GM23248 (cell line): ENCODE measurements at places on chromosomes 12 and 14. TPM values are rescaled to one million over a fixed set of nuclear protein-coding genes. Genes with fewer than 3 reads are reported as not detected.

DNA sequence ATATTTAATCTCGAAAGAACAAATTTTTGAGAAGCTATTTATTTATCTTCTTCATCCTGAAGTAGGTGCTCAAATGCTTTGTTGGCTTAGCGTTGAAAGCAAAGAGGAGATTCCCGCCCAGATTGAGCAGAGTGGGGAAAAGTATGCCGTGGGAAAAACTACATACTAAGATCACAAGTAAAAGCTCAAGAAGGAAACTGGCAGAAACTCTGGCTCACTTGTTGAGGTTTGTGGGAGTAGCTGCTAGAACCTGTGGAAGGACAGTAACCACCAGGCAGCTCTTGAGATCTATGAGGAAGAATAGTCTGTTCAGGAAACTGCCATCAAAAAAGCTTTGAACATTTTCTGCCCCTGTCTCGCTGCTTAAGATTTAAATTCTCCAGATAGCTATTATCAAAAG, 3.9 kb downstream of the MYRFL start:
- no peak for DNase-seq
- no peak overlapping the region for H3K4me3 ChIP-seq
- H3K27ac ChIP-seq: no peak overlapping the region
- H3K27me3 ChIP-seq: peaks cover 15% of the 10 kb centered on the region
- H3K36me3 ChIP-seq: no peaks in the 10 kb centered on the region

GRCh38 chr14:67943947-67944346, 124.4 kb downstream of the RAD51B start:
- H3K27me3 ChIP-seq: no peaks in the 10 kb centered on the region
- H3K4me3 ChIP-seq: no peak overlapping the region
- DNase-seq: peak; percentile 88
- H3K4me1 ChIP-seq: peaks cover 39% of the 10 kb centered on the region
- H3K36me3 ChIP-seq: no peaks in the 10 kb centered on the region

DNA sequence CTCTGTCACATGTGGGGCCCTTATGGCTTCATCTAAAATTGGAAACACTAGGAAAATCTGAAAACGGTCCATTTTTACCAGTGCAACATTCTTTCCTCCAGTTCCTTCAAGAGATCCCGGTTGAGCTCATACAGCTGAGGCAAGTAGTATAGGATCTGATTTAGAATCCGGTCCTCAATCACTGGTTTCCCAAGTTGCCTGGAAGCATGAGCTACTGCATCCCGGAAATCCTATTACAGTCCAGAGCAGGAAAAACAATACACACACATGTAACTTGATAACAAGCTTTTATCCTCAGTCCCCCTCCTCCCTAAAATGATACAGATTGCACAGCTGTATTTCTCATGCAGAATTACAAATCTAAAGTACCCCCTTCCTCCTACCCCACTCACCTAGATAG, 67.9 kb upstream of the NR2C1 start:
- H3K4me1 ChIP-seq: peaks cover 8% of the 10 kb centered on the region; the same call in 1 of the 2 replicates
- no peak overlapping the region for H3K4me3 ChIP-seq
- DNase-seq: no peak

- H3K27me3 ChIP-seq: no peaks in the 10 kb centered on the region
- H3K27ac ChIP-seq: peak overlapping the region; percentile 42
- H3K4me1 ChIP-seq: peaks cover 8% of the 10 kb centered on the region
- no peaks in the 10 kb centered on the region for H3K36me3 ChIP-seq
- peak overlapping the region; percentile 67 for H3K4me3 ChIP-seq
These were observed 147.4 kb upstream of the FOXN3 start for GRCh38 chr14:89564286-89564957.

Gene MYF6
- not detected in 2 replicates for total RNA-seq

DNA sequence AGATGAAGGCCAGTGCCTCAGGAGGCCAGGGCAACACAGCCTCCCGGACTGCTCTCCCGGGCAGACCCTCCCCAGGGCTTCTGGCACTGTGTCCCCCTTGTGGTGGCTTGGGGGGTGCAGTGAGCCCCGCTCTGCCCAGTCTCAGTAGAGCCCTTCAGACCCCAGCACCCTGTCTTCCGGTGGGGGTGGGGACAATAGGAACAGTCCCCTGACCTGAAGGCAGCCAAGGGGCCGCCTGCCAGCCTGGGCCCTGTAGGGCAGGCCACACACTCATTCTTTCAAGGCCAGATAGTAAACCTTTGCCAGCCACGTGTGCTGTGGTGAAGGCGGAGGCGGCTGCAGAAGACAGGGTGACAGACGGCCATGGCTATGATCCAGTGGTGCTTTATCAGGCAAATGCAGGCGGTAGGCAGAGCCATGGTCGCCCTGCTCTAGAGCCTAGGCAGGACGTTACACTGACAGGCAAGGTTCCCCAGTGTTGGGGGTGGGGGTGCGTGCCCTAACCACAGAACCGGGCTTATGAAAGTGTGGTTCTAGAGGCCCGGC, 15.0 kb downstream of the ZFYVE21 start:
- no peaks in the 10 kb centered on the region for H3K4me1 ChIP-seq
- H3K4me3 ChIP-seq: no peak overlapping the region
- H3K27me3 ChIP-seq: no peaks in the 10 kb centered on the region
- DNase-seq: no peak
- peaks cover 13% of the 10 kb centered on the region; the same call in 1 of the 2 replicates for H3K36me3 ChIP-seq

- H3K4me3 ChIP-seq: no peak overlapping the region
- H3K36me3 ChIP-seq: no peaks in the 10 kb centered on the region
- peaks cover 14% of the 10 kb centered on the region; the same call in 1 of the 2 replicates for H3K27me3 ChIP-seq
- no peak for DNase-seq
- H3K4me1 ChIP-seq: no peaks in the 10 kb centered on the region
- no peak overlapping the region for H3K27ac ChIP-seq
These were observed 80.4 kb upstream of the GPR68 start for GRCh38 chr14:91324606-91325575.

- no peaks in the 10 kb centered on the region for H3K27me3 ChIP-seq
- DNase-seq: no peak
- no peak overlapping the region for H3K4me3 ChIP-seq
- no peak overlapping the region for H3K27ac ChIP-seq
- H3K4me1 ChIP-seq: peaks cover 35% of the 10 kb centered on the region
- H3K36me3 ChIP-seq: peaks cover 5% of the 10 kb centered on the region; the same call in 1 of the 2 replicates
These were observed 2.2 kb upstream of the ANKRD52 start for GRCh38 chr12:56260380-56260779.

DNA sequence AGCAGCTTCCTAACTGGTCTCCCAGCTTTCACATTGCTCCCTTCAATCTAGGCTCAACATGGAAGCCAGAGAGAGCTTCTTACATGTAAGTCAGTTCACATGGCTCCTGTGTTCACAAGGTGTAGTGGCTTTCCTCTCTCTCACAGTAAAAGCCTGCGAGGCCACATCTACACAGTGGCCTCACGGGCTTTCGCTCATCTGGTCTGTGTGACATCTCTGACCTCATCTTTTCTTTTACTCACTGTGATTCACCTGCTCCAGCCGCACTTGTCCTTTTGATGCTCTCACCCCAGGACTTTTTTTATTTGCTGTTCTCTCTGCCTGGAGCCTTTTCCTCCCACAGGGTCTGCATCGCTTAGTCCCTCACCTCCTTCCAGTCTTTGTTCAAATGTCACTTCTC, 122.1 kb downstream of the SLC5A8 start:
- H3K4me1 ChIP-seq: peaks cover 15% of the 10 kb centered on the region
- no peak overlapping the region for H3K4me3 ChIP-seq
- H3K27ac ChIP-seq: no peak overlapping the region
- no peaks in the 10 kb centered on the region for H3K27me3 ChIP-seq

Gene PSMB5
- total RNA-seq: 217 and 263 TPM in 2 replicates

Gene GPRC5A
- total RNA-seq: 32.9 and 37.8 TPM in 2 replicates

Gene KLRC1
- total RNA-seq: not detected in 2 replicates

DNA sequence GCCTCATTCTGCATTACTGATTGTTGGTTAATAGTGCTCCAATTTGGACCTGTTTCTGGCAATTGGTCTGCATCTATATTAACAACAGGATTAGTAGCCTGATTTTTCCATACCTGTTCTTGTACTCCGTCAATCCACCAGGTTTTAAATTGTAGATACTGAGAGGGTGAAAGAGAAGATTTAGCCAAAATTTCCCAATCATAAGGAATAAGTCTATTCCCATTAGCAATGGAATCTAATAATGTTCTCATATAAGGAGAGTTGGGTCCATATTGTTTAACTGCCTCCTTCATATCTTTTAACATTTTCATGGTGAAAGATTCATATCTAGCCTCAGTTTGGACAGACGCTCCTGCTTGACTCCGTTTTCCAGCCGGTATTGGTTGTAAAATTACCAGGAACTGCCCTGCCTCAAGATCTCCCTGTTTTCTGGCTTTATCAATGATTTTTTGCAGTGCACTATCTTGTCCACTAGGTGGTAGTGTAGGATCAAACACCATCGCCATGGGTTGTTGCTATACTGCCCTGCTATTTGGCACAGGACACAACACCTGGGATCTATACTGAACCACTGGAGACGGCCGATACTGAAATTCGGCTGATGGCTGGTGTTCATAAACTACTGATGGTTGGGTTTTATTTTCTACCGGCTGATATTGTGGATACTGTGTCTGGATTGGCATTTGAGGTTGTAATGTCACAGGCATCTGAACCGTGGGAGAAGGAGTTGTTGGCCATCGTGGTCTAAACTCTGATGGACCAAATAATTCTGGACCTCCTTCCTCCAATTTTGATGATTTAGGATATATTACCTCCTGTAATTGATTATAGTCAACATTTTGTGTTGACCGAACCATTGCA, 25.2 kb downstream of the DHRS4L2 start:
- DNase-seq: peak; percentile 74
- no peaks in the 10 kb centered on the region for H3K36me3 ChIP-seq
- no peaks in the 10 kb centered on the region for H3K27me3 ChIP-seq
- no peak overlapping the region for H3K4me3 ChIP-seq

DNA sequence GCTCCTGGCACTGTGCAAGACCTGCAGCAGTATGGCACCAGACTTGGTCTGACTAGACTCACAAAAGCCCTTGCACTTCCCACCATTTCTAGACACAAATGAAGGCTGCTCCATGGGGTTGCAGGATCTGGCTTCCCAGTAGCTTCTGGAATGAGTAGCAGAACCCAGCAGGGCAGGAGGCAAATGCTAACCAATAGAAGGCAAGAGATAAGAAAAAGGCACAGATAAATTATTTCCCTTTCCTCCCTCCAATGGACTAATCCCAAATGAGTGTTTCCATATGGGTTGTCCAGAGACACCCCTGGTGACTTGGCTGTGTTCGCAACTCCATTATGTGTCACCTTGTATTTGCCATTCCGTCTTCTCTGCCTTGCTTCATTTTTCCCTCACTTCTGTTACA, 49.7 kb downstream of the KIF21A start:
- no peak for DNase-seq
- no peaks in the 10 kb centered on the region for H3K36me3 ChIP-seq
- no peaks in the 10 kb centered on the region for H3K27me3 ChIP-seq
- no peak overlapping the region for H3K27ac ChIP-seq
- H3K4me3 ChIP-seq: no peak overlapping the region

- peaks cover 12% of the 10 kb centered on the region; the same call in 1 of the 2 replicates for H3K4me1 ChIP-seq
- H3K27me3 ChIP-seq: no peaks in the 10 kb centered on the region
- H3K36me3 ChIP-seq: peaks cover 11% of the 10 kb centered on the region; the same call in 1 of the 2 replicates
- H3K4me3 ChIP-seq: no peak overlapping the region
- H3K27ac ChIP-seq: no peak overlapping the region
These were observed 4.6 kb downstream of the ZNF384 start for GRCh38 chr12:6684609-6685008.

Gene RASSF9
- total RNA-seq: 0.89 and 1.5 TPM in 2 replicates

- H3K4me3 ChIP-seq: no peak overlapping the region
- DNase-seq: no peak
- no peak overlapping the region for H3K27ac ChIP-seq
These were observed 83.2 kb downstream of the DAD1 start for GRCh38 chr14:22505697-22506377.

Gene MTERF2
- 4.6 and 6.4 TPM in 2 replicates for total RNA-seq

Gene TMEM52B
- total RNA-seq: 6.7 TPM in 1 of 2 replicates, not detected in the other

GRCh38 chr14:30855345-30856037, 18.9 kb upstream of the COCH start:
- H3K27me3 ChIP-seq: peaks cover 12% of the 10 kb centered on the region
- H3K4me1 ChIP-seq: no peaks in the 10 kb centered on the region
- no peak overlapping the region for H3K27ac ChIP-seq

DNA sequence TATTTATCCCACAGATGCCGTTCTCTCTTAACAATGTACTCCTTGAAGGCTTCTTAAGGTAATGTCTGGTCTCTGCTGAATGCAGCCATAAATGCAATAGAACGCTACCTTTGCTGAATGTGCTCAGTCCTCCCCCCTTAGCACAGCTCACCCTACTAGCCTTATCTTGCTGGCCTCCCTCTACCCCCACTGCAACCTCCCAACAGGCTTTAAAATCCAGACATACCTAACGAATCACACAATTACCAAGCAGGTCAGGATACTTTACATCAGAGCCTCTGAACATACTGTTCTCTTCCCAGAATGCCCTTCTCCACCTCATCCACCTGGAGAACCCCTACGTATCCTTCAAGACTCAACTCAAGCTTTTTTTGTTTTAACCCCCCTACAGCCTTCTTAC, 51.0 kb upstream of the CRADD start:
- no peak overlapping the region for H3K27ac ChIP-seq
- H3K4me3 ChIP-seq: no peak overlapping the region
- H3K27me3 ChIP-seq: no peaks in the 10 kb centered on the region
- H3K4me1 ChIP-seq: peaks cover 34% of the 10 kb centered on the region
- DNase-seq: no peak

DNA sequence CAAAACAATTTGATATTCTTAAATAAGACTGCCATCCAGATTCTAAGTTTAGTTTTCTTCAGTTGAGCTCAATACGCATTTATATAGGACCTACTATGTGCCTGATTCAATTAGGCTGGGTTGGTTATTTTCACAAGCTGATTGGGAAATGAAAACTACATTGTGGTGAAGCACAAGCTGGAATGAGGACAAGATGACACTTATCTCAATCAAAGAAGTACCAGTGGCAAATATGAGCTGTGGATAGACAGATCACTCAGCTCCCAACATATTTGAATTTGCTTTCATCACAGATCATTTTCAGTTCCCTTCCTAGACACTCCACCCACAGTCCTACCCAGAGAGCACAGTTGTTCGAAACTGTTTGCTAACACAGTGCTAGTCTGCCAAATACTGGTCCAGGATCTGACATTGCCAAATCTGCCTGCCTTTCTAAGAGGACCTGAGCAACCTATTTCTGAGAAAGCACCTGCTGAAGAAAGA, 74.7 kb downstream of the LLPH start:
- H3K4me3 ChIP-seq: no peak overlapping the region
- no peak for DNase-seq
- H3K4me1 ChIP-seq: no peaks in the 10 kb centered on the region
- H3K27ac ChIP-seq: no peak overlapping the region

DNA sequence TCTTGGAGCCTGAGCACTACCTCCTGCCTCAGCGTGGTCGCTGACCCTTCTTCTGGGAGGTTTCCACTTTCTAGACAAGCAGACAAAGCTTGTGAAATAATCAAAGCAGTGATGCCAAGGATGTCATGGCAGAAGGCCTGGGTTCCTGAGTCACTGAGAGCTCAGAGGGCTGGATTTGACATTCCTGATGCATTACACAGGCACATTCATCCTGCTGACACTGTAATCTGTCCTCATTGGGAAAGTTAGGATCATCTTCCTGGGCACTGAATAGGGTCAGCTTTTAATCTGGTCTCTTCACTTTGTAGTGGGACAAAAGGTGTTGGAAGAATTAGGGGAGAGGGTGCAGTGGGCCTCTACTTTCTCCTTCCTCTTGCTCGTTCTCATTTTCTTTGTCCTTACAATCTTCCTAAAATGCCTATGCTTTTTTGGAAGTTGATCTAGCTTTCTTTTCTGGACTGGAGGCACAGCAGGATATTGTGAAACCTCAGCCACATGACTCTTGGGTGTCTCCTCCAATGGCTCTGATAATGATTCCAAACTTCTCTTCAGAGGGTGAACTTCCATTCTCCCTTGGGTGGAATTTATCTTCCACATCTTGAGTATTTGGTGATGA, 29.6 kb downstream of the EEA1 start:
- no peaks in the 10 kb centered on the region for H3K27me3 ChIP-seq
- H3K27ac ChIP-seq: peak overlapping the region; percentile 93
- H3K4me1 ChIP-seq: peaks cover 29% of the 10 kb centered on the region
- peak; percentile 98 for DNase-seq

Gene KRT77
- not detected in 2 replicates for total RNA-seq

Gene FAR2
- total RNA-seq: 2.1 and 6.1 TPM in 2 replicates
